Eye (tissue), 1 donor: ENCODE measurements at places on chromosomes 2 and 18.

DNA sequence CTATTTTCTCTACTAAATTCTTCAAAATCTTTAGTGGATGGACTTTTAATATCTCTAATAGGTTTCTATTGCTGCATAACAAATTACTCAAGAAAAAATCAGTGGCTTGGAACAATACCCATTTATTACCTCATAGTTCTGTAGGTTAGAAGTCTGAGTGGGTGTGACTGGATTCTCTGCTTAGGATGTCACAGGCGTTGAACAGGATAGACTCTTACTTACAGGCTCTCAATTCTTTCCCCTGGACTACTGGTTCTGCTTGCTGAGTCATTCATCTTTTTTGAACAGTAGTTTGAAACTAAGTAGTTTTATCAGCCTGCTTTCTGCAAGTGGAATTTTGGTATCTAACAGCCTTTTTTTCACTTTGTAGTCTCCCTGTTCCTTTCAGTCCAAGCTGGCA is 265.4 kb downstream of the ZNF385B start:
- DNase-seq, result no peak

DNA sequence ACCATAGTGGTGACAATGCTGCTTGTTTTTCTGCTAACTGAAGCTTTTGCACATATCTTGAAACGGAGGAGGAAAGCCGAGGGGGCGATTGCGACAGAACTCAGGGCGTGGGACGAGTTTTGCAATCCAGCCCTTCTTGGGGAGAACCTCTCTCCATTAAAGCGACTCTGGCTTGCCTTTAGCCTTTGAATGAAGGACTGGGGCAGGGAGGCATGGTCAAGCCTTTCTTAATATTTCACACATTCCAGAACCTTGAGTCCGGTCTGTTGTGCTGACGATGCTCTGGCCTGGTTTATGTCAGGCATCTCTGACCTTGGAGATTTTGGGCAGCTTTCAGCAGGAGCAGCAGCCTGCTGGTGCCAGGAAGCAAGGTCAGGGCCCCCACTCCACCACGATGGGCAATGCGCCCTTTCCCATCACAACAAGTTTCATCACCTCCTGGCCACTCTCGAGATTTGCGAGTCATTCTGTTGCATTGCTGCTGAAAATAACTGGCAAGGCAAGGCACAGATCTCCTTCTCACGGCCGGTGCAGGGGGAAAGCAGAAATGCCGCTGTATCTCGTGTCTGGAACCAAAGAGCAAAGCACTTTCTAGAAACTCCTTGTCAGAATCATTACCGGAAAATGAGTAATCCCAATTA is 10.8 kb downstream of the EMILIN2 start:
- no peak for DNase-seq

GRCh38 chr18:79367989-79368388 is 27.7 kb upstream of the NFATC1 start:
- DNase-seq, result no peak

DNA sequence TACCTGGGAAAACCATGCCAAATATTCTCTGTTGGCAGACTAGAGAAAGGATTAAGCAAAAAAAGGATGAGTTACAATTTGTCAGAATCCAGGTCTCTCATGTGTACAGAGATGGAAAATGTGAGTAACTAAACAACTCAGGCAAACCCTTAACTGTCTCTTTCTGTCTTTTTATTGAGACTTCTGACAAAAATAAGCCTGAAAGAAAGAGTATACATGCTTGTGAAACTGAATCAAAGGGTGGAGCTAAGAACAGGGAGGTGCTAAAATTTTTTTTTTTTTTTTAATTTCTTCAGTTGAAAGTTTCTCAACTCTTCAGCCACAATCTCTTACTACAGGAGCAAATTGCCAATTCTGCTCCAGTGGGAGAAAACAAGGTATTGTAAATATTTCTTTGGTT is at the start of gene SERPINB10:
Gene SERPINB10, plus strand, starts transcription at position 295 of the 400 bp plus-strand sequence. CDS start 7,553 bp downstream, outside the sequence.
- DNase-seq, result no peak

DNA sequence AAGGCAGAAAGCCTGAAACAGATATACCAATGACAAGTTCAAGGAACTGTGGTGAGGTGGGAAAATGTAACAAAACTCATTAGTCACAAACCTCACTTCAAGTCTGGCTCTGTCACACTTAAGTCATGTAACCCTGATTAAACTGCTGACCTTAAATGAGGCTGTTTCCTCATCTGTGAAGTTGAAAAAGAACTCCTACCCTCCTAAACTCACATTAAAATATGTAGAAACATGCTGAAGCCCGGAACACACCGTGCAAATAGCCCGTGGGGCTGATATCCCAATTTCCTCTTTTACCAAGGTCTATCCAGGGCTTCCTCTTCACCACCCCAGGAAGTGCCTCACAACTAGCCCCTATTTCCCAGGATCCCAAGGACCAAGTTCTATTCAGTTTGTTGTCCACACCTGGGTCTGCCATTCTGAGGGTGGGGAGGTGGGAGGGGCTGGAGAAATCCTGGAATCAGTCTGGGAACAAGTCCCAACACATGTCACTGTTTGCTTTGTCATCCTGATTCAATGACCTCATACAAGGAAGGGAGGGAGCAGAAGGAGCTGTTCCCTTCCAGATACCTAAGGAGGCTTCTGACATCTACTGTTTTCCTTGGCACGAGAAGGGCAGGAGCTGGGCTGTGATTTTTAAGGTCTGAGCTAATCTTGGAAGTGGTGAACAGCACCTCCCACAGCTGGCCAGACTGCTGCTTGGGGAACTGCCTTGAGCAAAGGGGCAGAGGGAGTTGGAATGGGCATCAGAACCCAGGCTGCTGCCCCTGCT is 42.3 kb downstream of the SLC4A1AP start:
- peak; percentile 58 for DNase-seq

- DNase-seq, result no peak
Measured at GRCh38 chr2:45543257-45543656, 67.8 kb downstream of the SRBD1 start.

GRCh38 chr2:128520340-128520739 is 201.7 kb upstream of the HS6ST1 start:
- DNase-seq, result no peak

GRCh38 chr2:88669482-88670214 is 21.8 kb upstream of the RPIA start:
- DNase-seq, result peak; percentile 58

- no peak for DNase-seq
Measured at GRCh38 chr2:142741764-142742269, 135.6 kb upstream of the KYNU start.

DNA sequence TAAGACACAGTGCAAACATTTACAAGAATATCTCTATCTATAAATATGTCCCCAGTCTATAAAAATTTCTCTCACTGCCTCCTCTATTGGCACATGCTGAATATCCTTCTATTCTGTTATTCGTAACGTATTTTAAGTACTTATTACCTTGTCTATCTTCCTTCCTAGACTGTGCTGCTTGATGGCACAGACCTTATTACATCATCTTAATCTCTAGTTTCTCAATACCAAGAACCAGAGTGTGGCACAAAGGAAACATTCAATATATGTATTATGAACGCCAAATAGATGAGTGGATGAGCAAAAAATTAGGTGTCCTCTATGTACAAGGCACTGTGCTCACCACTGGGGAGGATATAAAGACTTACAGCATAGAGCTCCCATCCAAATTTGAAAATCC is 282.8 kb downstream of the NBAS start:
- no peak for DNase-seq

DNA sequence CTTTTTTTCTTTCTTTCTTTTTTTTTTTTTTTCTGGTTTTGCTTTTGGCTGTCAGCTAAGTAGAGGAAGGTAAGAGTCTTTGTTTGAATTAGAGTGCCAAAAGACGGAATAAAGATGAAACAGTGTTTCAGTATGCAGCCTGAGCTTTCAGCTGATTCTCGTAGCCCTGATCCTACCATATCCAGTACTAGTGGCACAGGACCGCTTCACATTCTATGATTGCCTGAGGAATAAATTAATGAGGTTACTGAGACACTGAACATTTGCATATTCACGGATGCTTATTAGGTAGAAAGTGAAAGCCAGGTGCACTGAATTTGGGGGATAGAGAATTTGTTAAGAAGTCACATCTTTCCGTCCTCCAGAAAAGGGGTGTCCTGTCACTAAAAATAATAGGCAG is 421.5 kb upstream of the POU3F3 start:
- DNase-seq, result no peak

- DNase-seq, result peak; percentile 16
Measured at GRCh38 chr18:69757733-69758132, 189.9 kb downstream of the CD226 start.

DNA sequence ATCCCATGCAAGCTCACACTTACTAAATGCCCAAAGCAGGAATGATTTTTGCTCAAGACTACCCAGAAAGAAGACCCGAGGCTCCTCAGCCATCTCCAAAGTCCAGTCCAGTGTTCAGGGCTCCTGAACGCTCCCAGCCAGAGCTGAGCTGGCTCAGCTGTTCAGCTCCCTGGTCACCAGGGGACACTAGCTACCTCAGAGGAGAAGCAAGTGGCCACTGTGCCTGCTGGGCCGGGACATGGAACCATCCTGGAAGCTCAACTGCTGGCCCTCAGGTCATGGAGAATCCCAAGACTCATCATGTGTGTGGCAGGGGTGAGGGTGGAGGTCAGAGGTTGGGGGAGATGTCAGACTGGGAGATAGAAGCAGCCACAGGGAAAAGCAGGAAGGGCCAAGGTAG is 89.0 kb downstream of the GALNT14 start:
- DNase-seq, result no peak

DNA sequence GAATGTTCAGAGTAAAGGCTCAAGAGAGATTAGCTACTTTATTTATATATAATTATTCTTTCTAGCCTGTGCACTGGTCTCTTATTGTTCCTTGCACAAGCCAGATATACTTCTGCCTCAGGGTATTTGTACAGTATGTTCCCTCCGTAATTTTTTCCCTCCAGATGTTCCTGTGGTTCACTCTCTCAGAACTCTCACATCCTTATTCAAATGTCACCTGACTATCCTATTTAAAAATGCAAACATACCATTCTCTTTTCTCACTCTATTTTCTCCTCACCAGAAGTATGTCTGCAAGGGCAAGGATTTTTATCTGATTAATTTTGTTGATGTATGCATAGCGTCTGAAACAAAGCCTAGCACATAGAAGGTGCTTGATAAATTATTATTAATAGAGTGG is 64.0 kb upstream of the CERS6 start:
- DNase-seq, result no peak

GRCh38 chr18:8427339-8427738 is 181.9 kb upstream of the RAB12 start:
- no peak for DNase-seq

GRCh38 chr18:11669948-11670275 is 19.2 kb upstream of the GNAL start:
- no peak for DNase-seq

DNA sequence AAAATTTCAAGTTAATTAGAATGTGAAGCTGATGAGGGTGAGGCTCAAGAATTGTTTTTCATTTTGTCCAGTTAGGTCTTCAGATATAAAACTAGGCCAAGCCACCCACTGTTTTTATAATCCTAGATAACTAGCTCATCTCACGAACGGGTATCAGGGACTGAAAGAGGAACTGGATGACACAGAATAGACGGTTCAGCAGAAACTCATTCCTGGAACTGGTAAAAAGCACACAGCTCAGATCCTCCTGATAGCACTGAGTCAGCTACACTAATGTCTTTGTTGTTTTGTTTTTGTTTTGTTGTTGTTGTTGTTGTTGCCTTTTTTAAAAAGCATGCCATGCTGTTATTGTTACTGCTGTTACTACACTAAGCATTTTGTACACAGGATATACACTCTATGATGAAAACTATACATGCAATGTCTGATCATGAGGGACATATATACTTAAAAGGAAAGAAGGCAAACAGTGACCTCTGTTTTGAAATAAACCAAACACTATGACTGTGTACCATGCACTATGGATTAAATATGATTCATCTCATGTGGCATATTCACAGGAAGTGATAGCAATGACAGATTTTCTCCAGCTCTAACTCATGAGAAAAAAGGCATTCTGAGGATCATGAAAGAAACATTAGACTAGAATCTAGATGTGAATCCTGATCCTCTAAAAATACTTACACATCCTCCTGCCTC is 437.6 kb downstream of the NCKAP5 start:
- DNase-seq, result no peak

- no peak for DNase-seq
Measured at GRCh38 chr18:48328473-48329210, 80.5 kb downstream of the ZBTB7C start.

- peak; percentile 28 for DNase-seq
Measured at GRCh38 chr2:120764492-120764891, 28.8 kb downstream of the GLI2 start.

GRCh38 chr2:88091943-88092342 is 24.3 kb downstream of the SMYD1 start:
- no peak for DNase-seq

GRCh38 chr2:69216535-69217332 is 170.3 kb downstream of the GFPT1 start:
- peak; percentile 24 for DNase-seq

GRCh38 chr2:122519366-122519765 is 763.9 kb downstream of the TSN start:
- no peak for DNase-seq

DNA sequence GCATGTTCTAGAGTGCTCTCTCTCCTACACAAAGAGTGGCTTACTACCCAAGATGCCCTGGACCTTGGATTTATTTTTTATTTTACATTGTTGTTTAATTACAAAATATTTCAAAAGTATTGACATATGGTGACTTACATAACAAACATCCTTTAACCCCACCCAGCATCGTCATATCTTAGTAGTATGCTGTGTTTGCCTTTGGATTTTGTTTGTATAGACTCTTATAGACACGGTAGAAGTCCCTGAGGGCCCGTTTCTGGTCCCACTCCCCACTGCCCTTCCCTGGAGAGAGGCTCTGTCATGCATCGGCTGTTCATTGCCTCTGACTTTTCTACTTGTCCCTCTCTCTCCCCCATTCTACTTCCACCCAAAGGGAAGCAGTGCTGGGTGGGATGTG is 112.0 kb downstream of the ZBTB7C start:
- DNase-seq, result no peak

DNA sequence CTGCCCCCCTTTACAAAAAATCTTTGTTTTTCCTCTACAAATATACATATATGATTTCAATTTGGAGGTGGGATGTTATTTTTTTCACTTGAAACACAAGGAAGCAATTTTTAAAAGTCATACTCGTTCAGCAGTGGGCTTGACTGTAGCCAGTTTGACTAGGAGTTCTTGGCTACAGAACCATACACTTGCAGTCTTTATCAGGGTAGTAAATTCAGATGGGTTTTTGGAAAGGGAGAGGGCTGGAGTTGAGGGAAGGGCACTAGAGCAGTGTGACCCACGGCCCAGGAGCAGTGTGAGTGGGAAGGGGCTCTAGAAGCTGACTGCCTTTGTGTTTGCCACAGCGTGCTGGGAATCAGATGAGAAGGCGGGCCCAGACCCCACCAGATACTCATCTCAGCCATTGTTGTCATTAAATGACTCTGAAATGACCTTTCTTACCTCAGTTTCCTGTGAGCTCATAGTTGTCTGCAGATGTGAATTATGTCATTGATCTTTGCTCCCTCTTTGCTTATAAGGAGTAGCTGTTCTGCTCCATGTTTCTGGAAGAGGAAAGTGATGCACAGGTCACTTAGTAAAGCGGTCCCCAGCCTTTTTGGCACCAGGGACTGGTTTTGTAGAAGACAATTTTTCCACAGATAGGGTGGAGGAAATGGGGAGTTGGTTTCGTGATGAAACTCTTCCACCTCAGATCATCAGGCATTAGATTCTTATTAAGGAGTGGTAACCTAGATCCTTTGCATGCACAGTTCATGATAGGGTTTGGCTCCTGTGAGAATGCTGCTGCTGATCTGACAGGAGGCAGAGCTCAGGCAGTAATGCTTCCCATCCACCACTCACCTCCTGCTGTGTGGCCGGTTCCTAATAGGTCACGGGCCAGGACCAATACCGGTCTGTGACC is 116.8 kb downstream of the SPTBN1 start:
- no peak for DNase-seq
